ENCODE measurements at places on chromosomes 2 and 18.

GRCh38 chr2:137107904-137108303, 342.6 kb downstream of the THSD7B start:
- no peak for DNase-seq

- peak; percentile 44 for DNase-seq
These were observed 144.3 kb downstream of the VAPA start for GRCh38 chr18:10057894-10058791.

- DNase-seq = no peak
These were observed 29.4 kb downstream of the ASAP2 start for GRCh38 chr2:9236045-9236344.

DNA sequence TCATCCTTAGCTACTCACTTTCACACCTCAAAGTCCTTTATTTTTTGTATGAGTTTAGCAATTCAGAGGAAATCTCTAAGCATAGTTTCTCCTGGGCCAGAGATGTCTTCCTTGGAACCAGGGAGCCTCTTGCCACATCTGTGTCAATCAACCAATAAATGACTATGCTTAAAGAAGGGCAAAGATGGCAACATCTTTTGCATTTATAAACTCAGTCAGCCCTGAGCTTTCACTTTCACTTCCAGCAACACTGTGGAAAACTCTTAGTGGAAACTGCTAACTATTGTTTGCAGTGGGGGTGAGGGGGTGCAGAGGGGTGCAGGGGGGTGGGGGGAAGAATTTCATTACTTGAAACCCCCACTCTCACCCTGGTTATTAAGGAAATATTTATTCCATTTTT, 3.4 kb downstream of the ACVR1C start:
- no peak for DNase-seq

DNA sequence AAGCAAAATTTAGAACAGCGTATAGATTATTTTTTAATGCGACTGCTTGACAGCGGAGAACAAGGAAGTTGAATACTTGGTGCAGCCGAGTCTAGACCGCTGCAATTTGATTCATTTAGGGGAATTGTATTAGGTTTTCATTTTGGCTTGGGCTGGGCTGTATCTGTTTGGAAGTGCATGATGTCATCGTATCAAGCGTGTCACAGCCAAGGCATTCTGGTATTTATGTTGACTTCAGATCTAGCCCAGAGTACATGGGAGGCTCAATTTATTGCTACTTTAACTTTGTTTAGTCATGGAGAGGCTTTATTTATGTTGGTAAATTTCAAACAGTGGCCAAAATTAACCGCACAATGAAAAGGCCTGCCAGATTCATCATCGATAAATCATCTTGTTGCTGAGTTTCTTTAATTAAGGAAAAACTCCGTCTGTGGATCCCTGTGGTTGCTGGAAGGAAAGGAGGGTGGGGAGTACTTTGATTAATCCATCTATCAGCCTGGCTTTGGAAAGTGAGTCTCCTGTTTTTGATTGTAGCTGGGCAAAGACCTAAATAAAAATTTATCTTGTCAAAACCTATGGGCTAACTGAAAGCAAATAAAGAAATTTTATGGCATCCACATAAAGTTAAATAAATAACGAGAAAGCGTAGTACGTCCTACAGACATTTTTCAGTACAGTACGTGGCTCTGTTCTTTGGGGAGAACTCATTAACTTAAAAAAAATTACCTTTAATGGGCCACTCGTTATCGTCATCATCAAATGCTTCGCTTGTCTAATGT, 230.4 kb upstream of the SPRED2 start:
- DNase-seq = peak; percentile 75

DNA sequence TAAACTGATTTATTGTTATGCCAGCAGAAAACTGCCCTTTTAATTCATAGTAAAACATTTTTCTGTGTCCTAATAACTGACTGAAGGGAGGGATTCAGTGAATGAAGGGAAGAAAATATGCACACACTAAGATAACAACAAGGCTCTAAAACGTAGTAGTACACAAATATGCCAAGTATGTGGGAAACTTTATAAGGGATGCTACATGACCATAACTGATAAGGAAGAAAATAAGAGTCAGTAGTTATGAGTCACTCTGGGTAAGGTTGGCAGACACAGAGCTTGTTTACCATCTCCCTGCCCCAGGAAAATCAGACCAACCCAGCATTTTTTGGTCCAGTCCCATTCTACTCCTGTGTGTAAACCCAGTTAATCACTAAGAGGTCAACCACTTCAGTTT, 124.2 kb downstream of the RPRM start:
- no peak for DNase-seq

DNA sequence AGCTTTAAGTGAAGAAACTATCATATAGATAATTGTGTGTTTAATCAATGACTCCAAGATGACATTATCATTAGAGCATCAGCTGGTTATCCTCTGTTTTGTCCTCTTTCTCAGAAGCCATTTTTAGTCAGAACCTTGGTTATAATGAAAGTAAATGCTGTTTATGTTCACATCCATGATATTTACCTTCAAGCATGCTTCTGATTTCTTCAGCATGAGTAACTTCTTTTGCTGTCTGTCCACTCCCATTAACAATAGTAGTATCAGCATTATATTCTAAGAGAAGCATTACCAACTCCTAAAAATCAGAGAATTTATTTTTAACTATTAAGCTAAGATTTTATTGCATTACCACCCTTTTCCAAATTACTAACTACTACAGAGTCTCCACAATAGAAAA, 56.3 kb downstream of the OSBPL1A start:
- DNase-seq = no peak

DNA sequence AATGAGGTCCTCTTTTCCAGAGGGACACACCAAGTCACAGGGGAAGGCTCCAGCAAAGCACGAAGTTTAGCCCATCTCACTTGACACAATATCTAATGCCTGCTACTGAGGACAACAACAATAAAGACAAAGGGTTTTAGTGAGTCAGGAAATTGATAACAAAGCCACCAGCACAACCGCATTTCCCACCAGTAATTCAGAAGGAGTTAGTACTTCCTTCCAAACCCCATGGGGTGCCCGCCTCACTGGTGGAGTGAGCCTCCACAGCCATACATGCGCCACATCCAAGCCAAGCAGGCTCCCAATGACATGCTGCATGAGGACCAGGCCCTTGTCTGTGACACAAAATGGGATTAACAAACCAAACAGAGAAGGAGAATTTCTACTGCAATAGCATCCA, 40.1 kb downstream of the MRPL35 start:
- DNase-seq = no peak

GRCh38 chr2:161915121-161915520, 158.9 kb downstream of the DPP4 start:
- no peak for DNase-seq

DNA sequence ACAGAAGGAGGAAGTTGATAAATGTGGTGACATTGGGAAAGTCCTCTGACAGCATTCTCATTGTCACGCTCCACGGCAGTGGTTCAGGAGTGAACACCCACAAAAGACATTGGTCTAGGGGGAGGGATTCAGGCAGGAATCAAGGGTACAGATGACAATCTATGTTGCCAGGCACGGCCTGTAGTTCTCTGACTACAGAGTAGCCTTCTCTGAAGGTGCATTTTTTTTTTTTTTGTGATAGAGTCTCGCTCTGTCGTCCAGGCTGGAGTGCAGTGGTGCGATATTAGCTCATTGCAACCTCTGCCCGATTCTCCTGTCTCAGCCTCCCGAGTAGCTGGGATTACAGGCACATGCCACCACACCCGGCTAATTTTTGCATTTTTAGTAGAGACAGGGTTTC, 7.4 kb upstream of the MOB1A start:
- no peak for DNase-seq

DNA sequence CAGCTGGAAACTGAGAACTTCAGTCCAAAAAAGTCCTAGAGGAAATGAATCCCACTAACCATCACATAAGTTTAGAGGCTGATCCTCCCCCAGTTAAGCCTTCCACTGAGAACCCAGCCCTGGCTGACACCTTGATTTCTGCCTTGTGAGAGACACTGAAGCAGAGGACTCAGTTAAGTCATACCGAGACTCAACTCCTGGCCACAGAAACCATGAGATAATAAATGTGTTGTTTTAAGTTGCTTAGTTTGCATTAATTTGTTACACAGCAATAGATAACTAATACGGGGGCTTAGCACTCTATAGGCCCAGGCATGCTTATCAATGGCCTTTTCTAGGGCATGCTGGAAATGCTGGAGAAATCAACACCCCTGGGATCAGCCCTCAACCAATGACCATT, 3.4 kb upstream of the ADD2 start:
- DNase-seq = no peak

DNA sequence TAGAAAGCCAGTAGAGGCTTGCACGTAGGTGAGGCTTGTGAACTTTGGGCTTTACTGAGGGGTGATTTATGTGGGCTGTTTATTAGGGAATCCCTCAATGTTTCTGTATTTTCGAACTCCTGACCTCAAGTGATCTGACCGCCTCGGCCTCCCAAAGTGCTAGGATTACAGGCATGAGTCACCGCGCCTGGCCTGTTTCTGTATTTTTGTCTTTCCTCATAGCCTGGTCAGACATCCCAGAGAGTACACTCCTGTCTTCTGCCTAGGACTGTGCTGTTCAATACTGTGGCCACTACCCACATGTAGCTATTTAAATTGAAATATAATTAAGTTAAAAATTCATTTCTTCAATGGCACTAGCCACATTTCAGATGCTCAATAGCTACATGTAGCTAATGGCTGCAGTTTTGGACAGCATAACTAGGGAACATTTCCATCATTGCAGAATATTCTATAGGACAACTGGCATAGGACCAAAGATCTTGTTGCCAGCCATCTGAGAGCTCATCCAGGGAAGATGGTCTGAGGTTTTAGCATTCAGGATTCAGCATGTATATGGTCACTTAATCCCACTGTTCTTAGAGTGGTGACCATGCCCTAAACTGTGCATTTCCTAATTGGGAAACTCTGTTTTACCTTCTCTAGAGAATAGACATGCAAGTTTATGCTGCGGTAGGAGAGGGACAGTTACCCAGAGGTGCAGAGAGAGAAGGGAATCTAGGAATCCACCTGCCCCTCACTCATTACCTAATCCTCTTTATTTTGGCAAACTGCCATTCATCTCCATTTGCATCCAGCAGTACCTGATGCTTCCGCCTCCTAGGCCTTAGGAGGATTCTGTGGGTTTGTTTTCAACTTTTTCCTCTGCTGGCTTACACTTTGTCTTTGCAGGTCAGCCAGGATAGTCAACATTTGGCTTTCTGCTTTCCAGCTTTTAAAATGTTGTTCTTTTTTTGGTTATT, 64.4 kb downstream of the LCLAT1 start:
- DNase-seq = peak; percentile 38

DNA sequence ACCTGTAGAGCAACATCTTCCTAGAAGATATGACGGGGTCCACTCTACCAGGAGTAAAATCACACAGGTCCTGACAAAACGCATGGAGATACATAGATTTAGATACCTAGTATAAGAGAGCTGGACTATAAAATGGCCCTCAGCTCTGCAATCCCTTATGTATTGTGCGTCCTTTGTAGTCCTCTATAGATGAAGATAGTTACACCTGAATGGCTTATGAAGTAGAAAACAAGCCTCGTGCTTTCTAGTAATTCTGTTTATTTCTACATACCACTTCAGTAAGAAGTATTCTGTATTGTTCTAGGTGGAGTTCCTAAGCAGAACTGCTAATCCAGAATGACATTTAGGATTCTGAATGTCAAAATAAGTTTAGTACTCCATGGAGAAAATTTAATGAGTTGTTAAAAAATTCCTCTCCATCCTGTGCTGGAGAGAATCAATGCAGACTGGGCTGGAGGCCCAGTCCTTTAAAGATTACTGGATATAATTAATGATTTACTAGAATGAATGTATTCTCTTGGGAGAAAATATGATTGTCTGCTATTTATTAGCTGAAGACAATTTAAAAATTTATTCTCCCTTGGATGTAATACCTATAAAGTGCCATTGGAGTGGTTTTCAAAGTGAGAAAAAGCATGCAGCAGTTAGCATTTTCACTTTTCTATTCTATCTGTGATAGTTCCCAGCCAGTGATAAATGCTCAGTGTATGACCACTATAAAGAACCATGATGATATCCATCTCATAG, 147.3 kb upstream of the UNC80 start:
- DNase-seq = no peak

DNA sequence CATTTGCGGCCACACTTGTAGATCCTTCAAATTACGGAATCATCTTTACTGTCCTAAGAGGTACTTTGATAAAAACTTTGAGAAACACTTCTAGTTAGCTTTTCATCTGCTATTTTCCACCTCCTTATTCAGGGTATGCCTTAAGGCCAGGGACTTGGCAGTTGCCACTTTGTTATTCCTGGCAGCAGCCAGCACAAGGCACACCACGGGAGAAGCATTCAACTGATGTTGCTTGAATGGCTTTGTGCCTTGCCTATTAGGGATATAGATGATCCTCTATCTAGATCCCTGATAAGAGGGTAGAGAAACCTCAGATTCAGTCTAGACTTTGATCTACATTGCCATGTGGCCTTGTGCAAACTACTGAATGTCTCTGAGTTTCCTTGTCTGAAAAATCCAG, 70.3 kb upstream of the EPHA4 start:
- DNase-seq = no peak

DNA sequence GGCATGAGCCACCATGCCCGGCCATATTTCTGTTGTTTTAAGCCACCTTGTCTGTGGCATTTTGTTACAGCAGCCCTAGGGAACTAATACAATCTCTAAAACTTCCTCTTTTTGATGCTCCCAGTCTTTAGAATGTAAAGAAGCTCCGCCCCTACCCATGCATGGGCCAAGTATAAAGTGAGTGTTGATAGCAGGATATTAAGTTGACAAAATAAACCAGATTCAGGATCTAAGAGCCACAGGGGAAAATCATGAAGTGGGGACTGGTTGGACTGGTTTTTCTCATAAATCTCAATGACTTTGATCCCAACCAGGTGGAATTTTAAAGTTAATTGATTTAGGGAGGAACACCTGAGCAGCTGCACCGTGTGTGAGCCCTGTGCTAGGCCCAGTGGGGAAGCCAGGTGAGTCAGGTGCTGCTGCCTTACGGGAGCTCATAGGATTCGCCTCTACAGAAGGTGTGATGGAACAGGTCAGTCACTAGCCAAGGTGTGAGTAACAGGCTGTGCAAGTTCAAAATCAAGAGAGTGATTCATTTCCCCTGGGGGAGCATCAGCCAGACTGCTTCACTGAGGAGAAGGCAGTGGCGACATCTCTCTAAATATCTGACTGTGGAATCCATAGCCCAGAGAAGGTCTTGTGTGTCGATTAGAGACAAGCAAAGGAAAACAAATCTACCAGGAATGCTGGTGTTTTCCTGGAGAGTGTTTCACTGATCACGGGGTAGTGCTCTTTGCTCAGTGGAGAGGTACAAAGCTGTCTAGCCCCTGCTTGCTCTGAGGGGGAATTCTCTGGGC, 63.0 kb upstream of the MSH2 start:
- peak; percentile 37 for DNase-seq

DNA sequence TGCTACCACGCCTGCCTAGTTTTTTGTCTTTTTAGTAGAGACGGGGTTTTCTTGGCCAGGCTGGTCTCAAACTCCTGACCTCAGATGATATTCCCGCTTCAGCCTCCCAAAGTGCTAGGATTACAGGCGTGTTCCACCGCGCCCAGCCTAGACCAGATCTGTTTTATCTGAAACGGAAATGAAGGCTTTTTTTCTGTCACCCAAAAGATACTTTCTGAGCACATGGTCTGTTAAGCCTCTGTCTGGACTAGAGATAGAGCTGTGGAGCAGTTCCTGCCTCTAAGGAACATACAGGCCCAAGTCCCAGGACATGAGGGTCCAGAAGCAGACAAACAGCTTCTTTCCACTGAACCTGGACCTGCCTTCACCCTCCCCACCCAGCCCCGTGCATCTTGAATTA, 43.6 kb upstream of the PTMA start:
- DNase-seq = no peak

All from AG20443 (cell line).